ENCODE measurements at places on chromosomes 1 and 21. TPM values are rescaled to one million over a fixed set of nuclear protein-coding genes. Genes with fewer than 3 reads are reported as not detected.

- H3K27me3 ChIP-seq: peaks cover 2% of the 10 kb centered on the region
- DNase-seq: no peak
- no peak overlapping the region for H3K4me3 ChIP-seq
- no peaks in the 10 kb centered on the region for H3K36me3 ChIP-seq
- H3K27ac ChIP-seq: no peak overlapping the region
- peaks cover 9% of the 10 kb centered on the region for H3K4me1 ChIP-seq
These were observed 5.1 kb upstream of the DESI2 start for GRCh38 chr1:244647819-244648218.

The L1TD1 gene
- total RNA-seq: not detected

DNA sequence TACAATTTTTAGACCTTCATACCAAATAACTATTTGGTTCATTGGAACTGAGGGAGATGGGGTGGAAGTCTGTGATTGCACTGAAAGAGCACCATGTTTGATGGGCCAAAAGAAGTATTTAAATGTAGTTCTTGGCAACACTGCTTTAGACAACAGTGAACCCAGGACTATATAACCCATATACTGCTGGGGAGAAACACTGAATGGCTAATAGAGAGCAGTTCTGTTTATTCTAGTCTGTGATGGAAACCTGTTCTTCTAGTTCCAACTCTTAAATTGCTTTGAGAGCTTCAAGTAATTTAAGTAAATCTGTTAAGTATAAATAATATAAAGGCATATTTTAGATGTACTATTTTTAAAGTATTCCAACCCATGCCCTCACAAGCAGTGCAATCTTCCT, 96.3 kb downstream of the NIBAN1 start:
- peaks cover 2% of the 10 kb centered on the region for H3K27me3 ChIP-seq
- DNase-seq: no peak
- no peak overlapping the region for H3K4me3 ChIP-seq
- no peak overlapping the region for H3K27ac ChIP-seq

The ACTN2 gene
- total RNA-seq: 0.44 TPM

DNA sequence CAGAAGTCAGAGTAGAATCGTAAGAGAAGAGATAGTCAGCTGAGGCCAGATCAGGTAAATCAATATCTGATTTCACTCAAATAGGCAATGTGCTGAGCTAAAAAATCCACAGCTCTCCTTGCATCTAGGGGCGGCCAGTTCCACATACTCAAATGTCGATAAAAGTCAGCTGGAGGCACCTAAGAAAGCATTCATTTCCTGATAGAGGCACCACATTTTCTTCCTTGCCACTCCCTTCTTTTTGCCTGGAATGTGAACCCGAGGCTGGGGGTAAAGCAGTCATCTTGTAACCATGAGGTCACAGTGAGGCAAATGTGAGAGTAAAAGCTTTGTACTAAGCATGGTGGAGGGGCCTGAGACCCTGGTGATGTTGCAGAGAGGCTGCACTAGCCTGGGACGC, 24.2 kb upstream of the CTPS1 start:
- H3K4me3 ChIP-seq: no peak overlapping the region
- DNase-seq: no peak
- H3K27ac ChIP-seq: no peak overlapping the region
- no peaks in the 10 kb centered on the region for H3K36me3 ChIP-seq

The TLR5 gene
- 0.09 TPM for total RNA-seq

The ELAPOR1 gene
- total RNA-seq: 32.0 TPM

GRCh38 chr1:221877311-221877710, 135.4 kb upstream of the DUSP10 start:
- peaks cover 10% of the 10 kb centered on the region for H3K4me1 ChIP-seq
- H3K4me3 ChIP-seq: no peak overlapping the region
- peaks cover 2% of the 10 kb centered on the region for H3K27me3 ChIP-seq
- H3K27ac ChIP-seq: no peak overlapping the region
- H3K36me3 ChIP-seq: no peaks in the 10 kb centered on the region

DNA sequence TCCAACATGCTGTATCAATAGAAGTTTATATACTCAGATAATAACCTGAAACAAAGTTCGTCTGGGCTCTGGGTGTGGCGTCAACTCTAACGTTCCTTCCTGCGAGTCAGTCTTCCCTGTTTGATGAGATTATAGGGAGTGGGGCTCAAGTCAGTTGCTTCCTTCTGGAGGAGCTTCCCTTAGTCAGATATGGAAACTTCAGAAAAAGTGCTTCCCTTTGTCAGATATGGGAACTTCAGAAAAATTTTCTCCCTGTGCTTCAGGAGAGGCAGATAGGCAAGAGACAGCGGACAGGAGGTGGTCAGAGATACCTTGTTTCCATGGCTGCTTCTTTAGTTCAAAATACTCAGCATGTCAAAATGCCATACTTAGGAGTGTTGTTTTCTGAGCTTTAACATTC, 51.1 kb upstream of the PRDX6 start:
- no peak overlapping the region for H3K4me3 ChIP-seq
- H3K36me3 ChIP-seq: no peaks in the 10 kb centered on the region
- no peak for DNase-seq
- no peak overlapping the region for H3K27ac ChIP-seq
- peaks cover 19% of the 10 kb centered on the region for H3K4me1 ChIP-seq

- peak; percentile 76 for DNase-seq
- H3K36me3 ChIP-seq: peaks cover 32% of the 10 kb centered on the region
- H3K27ac ChIP-seq: peak overlapping the region; percentile 99
- peak overlapping the region; percentile 97 for H3K4me3 ChIP-seq
- no peaks in the 10 kb centered on the region for H3K27me3 ChIP-seq
These were observed 1.1 kb downstream of the C21orf58 start for GRCh38 chr21:46322351-46323226.

- H3K27ac ChIP-seq: no peak overlapping the region
- H3K4me1 ChIP-seq: no peaks in the 10 kb centered on the region
- H3K27me3 ChIP-seq: peaks cover 3% of the 10 kb centered on the region
- no peak overlapping the region for H3K4me3 ChIP-seq
- no peak for DNase-seq
These were observed 58.3 kb upstream of the PLA2G4A start for GRCh38 chr1:186770421-186770820.

DNA sequence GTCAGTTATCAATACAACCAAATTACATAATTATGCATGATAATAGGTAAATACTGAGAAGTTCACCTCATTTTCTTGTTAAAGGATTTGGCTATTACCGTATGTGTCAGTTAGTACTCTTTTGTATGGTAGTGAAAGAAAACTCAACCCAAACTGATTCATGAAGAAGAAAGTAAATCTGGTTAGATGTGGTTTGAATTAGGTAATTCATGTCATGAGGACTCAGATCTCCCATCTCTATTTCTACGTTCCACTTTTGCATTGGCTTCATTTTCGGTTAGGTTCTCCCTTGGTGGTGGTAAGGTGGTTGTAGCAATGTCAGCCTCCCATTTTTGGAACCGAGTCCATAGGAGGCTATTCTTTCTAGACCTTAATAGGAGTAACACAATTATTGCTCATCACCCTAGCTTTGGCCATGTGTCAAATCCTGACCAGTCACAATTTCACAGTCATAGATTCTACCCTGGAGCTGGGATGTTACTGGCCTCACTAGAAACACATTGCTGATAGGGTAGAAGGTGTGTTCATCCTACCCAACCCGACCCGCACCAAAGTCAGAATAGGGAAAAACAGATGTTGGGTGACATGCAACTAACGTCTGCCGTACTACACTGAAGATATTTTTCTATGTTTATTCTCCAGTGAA, 97.6 kb downstream of the OSBPL9 start:
- no peaks in the 10 kb centered on the region for H3K27me3 ChIP-seq
- no peak overlapping the region for H3K4me3 ChIP-seq
- H3K36me3 ChIP-seq: peaks cover 3% of the 10 kb centered on the region
- H3K4me1 ChIP-seq: peaks cover 2% of the 10 kb centered on the region
- no peak overlapping the region for H3K27ac ChIP-seq

The AIRE gene
- 0.05 TPM for total RNA-seq

GRCh38 chr1:207825719-207826556, 74.1 kb downstream of the CD46 start:
- H3K4me1 ChIP-seq: peaks cover 67% of the 10 kb centered on the region
- peak; percentile 95 for DNase-seq
- H3K4me3 ChIP-seq: peak overlapping the region; percentile 83
- H3K27me3 ChIP-seq: peaks cover 2% of the 10 kb centered on the region

The KPRP gene
- total RNA-seq: not detected

DNA sequence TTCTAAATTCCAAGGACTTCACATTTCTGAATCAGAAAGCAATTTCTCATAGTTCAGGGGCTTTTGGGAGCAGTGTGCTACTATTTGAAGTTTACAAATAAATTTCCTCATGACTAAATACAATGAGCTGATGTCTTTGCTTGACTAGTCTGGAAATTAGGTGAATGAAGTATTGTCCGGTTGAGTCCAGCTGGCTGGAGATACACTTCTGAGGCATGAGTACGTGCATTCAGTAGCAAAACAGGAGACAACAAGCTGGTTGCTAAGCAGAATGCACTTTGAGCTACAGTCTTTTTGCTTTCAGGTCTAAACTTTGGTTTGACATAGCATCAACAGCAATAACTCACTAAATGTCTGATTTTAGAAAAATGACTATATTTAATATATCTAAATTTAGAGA, 27.1 kb downstream of the ZNHIT6 start:
- DNase-seq: no peak
- peaks cover 7% of the 10 kb centered on the region for H3K4me1 ChIP-seq
- H3K4me3 ChIP-seq: no peak overlapping the region
- no peaks in the 10 kb centered on the region for H3K27me3 ChIP-seq
- peaks cover 27% of the 10 kb centered on the region for H3K36me3 ChIP-seq

The HTR6 gene
- not detected for total RNA-seq

DNA sequence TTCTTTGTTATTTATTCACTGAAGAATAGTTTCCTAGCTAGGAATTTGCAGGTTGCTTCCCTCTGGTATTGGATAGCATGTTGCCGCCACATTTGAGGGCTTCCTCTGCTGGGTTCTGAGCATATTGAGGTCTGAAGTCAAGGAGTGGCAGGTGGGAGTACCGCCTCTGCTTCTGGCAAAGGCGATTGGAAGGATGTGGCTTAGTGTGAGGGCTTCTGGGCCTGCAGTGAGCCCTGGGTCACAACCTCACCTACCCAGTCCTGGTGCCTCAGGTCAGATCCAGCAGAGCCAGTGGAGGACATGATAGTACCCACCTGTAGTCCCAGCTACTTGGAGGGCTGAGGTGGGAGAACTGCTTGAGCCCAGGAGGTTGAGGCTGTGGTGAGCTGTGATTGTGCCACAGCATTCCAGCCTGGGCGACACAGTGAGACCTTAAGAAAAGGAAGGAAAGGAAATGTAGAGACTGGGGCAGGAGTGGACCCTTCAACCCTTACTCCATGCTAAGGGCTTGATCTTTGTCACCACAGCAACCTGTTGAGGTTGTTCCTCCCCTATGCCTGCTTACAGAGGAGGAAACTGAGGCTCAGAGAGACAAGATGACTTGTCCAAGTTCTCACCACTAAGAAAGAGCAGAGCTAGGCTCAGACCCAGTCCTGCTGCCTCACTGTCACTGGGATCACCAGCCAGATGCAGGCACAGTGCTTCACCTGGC, 22.8 kb downstream of the A3GALT2 start:
- H3K4me3 ChIP-seq: no peak overlapping the region
- H3K27ac ChIP-seq: no peak overlapping the region
- peaks cover 28% of the 10 kb centered on the region for H3K4me1 ChIP-seq
- no peak for DNase-seq
- H3K36me3 ChIP-seq: peaks cover 19% of the 10 kb centered on the region
- no peaks in the 10 kb centered on the region for H3K27me3 ChIP-seq

DNA sequence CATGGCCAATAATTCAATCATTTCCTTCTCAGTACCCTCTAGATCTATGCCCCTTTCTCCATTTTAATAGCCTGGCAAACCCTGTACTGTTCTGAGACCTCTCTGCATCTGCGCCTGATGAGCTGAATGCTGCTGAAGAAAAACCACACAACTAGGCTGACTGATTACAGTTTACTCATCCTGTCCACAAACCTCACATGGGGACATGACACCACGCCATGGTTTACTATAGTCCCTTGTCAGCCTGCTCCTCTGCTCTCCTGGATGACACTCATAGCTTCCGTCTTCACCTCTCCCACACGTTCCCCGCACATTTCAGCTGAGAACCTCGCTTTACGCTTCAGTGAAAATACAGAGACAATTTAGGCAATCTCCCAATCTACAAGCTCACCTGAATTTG, 59.7 kb downstream of the DESI2 start:
- H3K4me3 ChIP-seq: no peak overlapping the region
- no peak for DNase-seq
- peaks cover under 1% of the 10 kb centered on the region for H3K36me3 ChIP-seq
- peaks cover 3% of the 10 kb centered on the region for H3K27me3 ChIP-seq
- H3K27ac ChIP-seq: no peak overlapping the region
- peaks cover 8% of the 10 kb centered on the region for H3K4me1 ChIP-seq

The SPATA45 gene
- total RNA-seq: not detected

The SPRR4 gene
- total RNA-seq: not detected

DNA sequence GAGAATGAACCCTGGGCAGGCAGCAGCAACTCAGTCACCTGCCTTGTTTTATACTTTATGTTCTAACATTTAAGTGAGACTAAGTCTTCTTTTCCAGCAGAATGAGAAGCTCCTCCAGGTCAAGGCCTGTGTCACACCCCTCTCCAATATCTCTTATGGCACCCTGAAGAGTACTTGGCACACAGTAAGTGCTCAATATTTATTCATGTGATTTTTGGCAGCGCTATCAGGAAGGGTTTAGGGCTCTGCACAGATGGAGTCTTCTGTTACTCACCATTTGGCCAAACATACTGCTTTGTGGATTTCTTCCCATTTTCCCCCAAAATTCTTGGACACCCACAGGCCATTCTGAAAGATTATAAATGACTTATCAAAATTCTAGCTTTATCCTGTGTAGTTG, 43.8 kb upstream of the MYBPHL start:
- no peak overlapping the region for H3K27ac ChIP-seq
- no peaks in the 10 kb centered on the region for H3K36me3 ChIP-seq
- DNase-seq: no peak
- H3K27me3 ChIP-seq: peaks cover 13% of the 10 kb centered on the region
- peaks cover 16% of the 10 kb centered on the region for H3K4me1 ChIP-seq

The GBP2 gene
- 168 TPM for total RNA-seq

GRCh38 chr21:45556645-45557615, 14.7 kb upstream of the SLC19A1 start:
- H3K27me3 ChIP-seq: peaks cover 3% of the 10 kb centered on the region
- H3K27ac ChIP-seq: no peak overlapping the region
- DNase-seq: no peak
- peaks cover 7% of the 10 kb centered on the region for H3K4me1 ChIP-seq
- H3K36me3 ChIP-seq: no peaks in the 10 kb centered on the region

GRCh38 chr1:8873506-8874229, 4.8 kb downstream of the ENO1 start:
- H3K4me1 ChIP-seq: peaks cover 59% of the 10 kb centered on the region
- H3K27ac ChIP-seq: peak overlapping the region; percentile 77
- no peaks in the 10 kb centered on the region for H3K27me3 ChIP-seq
- peak; percentile 88 for DNase-seq

The DCST2 gene
- not detected for total RNA-seq

GRCh38 chr21:35926003-35926740, 134.2 kb downstream of the SETD4 start:
- no peak for DNase-seq
- no peak overlapping the region for H3K27ac ChIP-seq
- H3K4me3 ChIP-seq: no peak overlapping the region
- H3K27me3 ChIP-seq: peaks cover 14% of the 10 kb centered on the region

The PCBP3 gene
- 7.5 TPM for total RNA-seq

The DAB1 gene
- not detected for total RNA-seq

The UBE2U gene
- total RNA-seq: not detected

Measured in activated CD4-positive, alpha-beta T cell treated with anti-CD3 and anti-CD28 coated beads, Interleukin-2, amount 10 ng/mL, durations not matched to agents 24 days and 14 days (primary cell).